NCI-H2227 treated with DMSO at 0.1 percent for 48 hours (cell line): ENCODE measurements at places on chromosomes 7 and 10.
A peak's percentile ranks its signal among the peaks of the same experiment; 100 is the strongest.

- DNase-seq = no peak
Observed at GRCh38 chr7:26293569-26294308, 2.1 kb downstream of the SNX10 start.

GRCh38 chr7:124032369-124033094 lies at the start of gene TMEM229A:
TMEM229A (minus strand) TSS chr7:124033067; CDS start chr7:124033003, 64 bp downstream.
- DNase-seq = peak; percentile 17

GRCh38 chr7:80335511-80336231 lies 176.2 kb downstream of the GNAT3 start:
- no peak for DNase-seq

DNA sequence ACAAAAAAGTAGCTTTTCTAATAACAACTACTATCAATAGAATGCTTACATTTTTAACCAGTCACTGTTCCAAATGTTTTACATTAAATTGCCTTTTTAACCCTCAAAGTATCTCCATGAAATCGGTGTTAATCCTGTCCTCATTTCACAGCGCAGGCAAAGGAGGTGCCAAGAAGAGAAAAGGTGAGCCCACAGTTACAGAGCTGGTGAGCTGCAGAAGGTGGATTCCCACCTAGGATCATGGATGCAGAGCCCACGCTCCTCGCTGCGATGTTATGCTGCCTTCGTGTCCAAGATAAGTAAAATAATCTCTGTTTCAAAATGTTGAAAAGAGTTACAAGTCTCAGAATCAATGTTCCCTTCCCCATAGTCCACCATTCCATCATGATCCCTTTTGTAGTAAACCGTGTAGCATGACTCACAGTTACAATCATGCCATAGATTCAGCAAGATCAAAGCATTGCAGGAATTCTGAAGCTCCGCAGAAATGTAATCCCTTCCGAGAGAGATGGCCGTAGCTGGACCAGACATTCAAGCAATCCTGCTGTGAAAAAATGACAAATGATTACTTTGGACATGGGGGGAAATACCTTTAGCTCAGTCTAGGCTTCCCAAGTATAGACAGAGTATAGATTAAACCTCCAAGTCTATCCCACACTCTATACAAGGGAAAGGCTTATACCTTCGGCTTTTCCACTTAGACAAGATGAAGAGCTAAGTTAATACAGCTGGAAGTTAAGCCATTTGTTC lies 394.7 kb upstream of the AKR1E2 start:
- DNase-seq = no peak

GRCh38 chr10:127813290-127813689 lies 76.3 kb downstream of the FOXI2 start:
- peak; percentile 4 for DNase-seq

GRCh38 chr7:15557186-15557585 lies 4.6 kb downstream of the AGMO start:
- no peak for DNase-seq
